Caco-2 (cell line): ENCODE measurements at places on chromosomes 3 and 15. TPM values are rescaled to one million over a fixed set of nuclear protein-coding genes. Genes with fewer than 3 reads are reported as not detected.

Gene TMEM212
- total RNA-seq: not detected in 2 replicates

DNA sequence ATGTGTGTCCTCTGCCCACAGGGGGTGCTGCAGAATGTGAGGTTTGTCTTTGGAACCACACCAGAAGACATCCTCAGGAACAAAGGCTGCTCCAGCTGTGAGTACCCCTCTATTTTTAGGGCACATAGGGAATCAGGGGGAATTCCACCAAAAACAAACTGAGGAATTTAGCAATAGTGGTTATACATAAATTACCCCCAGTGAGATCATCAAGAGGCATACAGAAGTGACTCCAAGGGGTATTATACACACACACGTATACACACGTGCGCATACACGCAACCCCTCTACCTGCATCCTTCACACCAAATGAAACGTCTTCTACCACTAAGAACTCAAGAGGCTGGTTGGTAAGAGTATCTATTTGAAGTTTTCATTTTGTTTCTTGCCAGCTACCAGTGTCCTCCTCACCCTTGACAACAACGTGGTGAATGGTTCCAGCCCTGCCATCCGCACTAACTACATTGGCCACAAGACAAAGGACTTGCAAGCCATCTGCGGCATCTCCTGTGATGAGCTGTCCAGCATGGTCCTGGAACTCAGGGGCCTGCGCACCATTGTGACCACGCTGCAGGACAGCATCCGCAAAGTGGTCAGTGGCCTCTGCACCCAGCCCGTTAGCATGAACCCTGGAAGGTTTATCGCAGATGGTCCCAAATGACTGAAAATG lies 2.9 kb downstream of the THBS1 start:
- H3K27me3 ChIP-seq: no peaks in the 10 kb centered on the region
- DNase-seq: no peak
- peak overlapping the region; percentile 18 for H3K27ac ChIP-seq

Gene BTLA
- not detected in 2 replicates for total RNA-seq

DNA sequence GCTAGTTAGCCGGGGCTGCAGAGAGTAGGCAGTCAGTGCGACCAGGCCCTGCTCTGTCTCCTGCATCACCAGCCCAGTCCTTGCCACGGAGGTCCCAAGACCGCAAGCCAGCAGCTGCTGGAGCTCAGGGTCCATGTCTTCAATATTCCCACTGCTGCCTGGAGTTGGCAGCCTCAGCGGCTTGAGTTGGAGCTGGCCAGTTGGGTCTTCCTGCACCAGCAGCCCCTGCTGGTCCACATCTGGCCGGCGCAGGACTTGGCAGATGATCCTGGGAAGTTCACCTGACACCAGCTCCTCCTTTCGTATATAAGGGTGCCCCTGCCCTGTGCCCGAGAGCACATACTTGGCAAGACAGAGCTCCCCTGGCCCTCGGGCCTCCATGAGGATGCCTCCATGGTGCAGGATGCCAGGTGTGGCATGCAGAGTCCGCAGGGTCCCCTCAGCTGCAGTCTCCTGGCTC lies 5.7 kb downstream of the XIRP1 start:
- no peak for DNase-seq
- H3K4me3 ChIP-seq: no peak overlapping the region
- no peaks in the 10 kb centered on the region for H3K27me3 ChIP-seq
- peaks cover 22% of the 10 kb centered on the region for H3K4me1 ChIP-seq

Gene TGM5
- not detected in 2 replicates for total RNA-seq
